ENCODE measurements at places on chromosomes 12 and 14.

- peak; percentile 6 for DNase-seq
Measured at GRCh38 chr12:97148941-97149559, 242.0 kb downstream of the NEDD1 start.

DNA sequence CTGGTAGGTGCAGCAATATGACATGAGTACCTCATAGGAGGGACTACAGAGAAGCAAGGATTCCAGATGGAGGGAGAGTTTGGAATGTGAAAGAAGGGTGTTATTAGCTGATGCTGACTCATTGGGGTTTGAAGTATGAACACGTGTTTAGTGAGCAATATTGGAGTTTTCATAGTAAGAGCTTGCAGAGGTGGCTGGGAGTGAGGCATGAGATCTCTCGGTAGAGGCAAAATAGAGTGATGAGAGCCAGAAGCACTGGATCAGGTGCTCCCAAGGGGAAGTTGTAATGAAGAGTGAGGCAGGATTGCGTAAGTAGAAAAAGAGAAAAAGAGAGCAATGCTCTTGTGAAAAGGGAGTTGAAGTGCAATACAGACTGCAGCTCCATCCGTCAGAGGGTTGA is 42.1 kb downstream of the MGST1 start:
- DNase-seq: no peak

GRCh38 chr12:7061138-7061537 is 620 bp downstream of the C1S start:
- no peak for DNase-seq

DNA sequence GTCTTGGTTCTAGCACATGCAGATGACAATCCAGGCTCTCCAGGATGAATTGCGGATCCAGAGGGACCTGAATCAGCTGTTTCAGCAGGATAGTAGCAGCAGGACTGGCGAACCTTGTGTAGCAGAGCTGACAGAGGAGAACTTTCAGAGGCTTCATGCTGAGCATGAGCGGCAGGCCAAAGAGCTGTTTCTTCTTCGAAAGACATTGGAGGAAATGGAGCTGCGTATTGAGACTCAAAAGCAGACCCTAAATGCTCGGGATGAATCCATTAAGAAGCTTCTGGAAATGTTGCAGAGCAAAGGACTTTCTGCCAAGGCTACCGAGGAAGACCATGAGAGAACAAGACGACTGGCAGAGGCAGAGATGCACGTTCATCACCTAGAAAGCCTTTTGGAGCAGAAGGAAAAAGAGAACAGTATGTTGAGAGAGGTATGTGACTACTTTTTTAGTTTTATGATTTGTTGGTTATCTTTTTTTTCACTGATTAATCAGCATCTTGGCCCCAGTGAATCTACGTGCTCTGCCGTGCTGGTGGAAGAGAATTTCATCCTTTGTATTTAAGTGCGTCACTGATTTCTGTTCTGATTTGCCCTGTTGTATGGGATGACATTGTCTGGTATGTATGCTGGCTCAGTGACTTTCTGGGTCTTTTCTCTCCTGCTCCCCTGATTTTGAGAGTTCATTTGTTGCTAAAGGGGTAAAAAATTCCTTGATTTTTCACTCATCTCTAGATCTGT is 92.3 kb downstream of the ERC1 start:
- no peak for DNase-seq

DNA sequence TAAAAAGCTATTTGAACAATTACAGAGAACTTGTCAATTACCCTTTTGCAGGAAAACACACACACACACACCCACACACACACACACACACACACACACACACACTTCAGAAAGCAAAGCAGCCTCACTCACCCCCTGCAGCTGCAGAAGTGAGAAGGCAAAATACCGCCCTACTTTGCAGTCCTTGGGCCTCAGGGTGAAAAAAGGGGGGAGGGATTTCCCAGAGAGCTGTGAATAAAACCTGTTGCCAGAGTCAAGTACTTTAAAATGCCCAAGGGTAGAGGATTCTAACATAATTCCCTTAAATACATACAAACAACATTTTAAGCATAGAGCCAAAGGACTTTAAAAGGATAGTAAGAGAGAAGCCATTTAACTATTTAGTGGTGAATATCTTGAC is 285.9 kb downstream of the MDGA2 start:
- no peak for DNase-seq

DNA sequence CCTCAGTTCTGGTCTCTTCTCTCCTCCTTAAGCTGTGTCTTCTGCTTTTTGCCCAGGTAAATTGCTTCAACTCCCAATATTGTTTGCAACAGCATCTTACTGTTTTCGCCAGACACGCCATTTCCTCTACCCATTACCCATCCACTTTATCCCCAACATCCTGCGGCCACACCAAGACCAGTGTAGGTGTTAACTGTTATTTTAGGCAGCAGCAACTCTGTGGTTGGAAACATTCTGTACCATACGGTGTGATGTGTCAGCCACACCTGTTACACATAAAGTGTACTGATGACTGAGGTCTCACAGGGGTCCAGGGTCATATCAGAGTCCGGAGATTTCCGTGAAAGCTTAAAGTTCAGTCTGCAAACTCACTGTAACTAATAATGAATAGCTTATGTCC is 21.8 kb upstream of the KLRD1 start:
- DNase-seq: no peak

DNA sequence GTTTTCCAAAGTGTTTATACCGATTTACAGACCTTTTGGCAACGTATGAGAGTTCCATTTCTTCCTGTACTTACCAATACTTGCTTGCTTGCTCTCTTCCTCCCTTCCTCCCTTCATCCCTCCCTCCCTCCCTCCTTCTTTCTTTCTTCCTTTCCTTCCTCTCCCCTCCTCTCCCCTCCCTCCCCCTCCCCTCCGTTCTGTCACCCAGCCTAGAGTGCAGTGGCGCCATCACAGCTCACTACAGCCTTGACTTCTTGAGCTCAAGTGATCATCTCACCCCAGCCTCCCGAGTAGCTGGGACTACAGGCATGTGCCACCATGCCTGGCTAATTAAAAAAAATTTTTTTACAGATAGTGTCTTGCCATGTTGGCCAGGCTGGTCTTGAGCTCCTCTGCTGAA is 40.4 kb downstream of the DIP2B start:
- DNase-seq: no peak

- DNase-seq: no peak
Measured at GRCh38 chr14:92551044-92551841, 37.7 kb downstream of the RIN3 start.

DNA sequence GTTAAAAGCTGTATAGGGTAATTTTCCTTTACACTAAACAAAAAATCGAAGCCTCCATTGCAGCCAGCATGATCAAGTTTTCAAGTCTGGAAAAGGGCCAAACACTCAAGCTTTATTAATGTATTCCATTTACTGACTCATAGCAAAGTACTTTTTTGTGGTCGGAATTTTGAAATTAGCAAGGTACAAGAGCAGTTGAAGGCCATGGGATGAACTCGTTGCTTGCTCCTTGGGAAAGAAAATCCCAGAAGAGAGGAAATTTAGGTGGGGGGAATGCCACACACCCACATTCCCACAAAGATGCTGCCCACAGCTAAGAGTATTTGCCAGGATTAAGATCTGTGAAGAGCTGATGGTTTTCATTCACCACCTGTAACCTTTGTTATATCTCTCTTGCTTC is 333.7 kb downstream of the EGLN3 start:
- DNase-seq: no peak

GRCh38 chr12:6542209-6543009 is 8.1 kb downstream of the GAPDH start:
- no peak for DNase-seq

All from stimulated activated CD8-positive, alpha-beta memory T cell treated with anti-CD3 and anti-CD28 coated beads, Interleukin-15, amount 100 ng/mL, for 24 hours (primary cell).